Stimulated activated CD8-positive, alpha-beta memory T cell treated with anti-CD3 and anti-CD28 coated beads, Interleukin-4, amount 100 ng/mL, for 1 hour (primary cell): ENCODE measurements at places on chromosomes 16 and 17.
A peak's percentile ranks its signal among the peaks of the same experiment; 100 is the strongest.

DNA sequence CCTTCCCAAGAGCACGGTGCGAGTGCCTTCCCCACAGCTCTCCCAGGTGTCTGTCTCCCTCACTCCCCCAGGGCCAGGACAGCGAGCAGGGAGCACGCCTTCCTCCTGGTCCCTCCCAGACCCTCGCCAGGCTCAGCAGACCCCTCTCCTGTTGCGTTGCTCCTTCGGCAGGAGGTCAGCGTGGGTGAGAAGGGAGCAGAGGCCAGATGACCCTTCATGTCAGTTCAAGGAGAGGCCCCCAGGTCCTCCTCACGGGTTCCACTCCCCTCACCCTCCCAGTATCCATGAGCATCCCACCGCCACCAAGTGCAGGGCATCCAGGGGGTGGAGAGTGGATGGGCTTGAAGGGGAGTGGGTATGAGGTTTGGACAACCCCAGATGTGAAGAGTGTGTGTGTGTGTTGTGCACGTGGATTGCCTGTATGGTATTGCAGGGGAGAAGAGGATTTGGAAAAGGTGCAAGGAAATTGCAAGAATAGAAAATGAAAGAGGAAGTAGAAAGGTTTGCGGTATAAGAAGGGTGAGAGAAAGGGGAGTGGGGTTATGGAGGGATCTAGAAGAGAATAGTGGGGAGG lies 17.7 kb downstream of the SGCA start:
- DNase-seq: no peak

GRCh38 chr17:8121681-8122421 lies 2.1 kb downstream of the HES7 start:
- DNase-seq: no peak

- DNase-seq: no peak
Observed at GRCh38 chr16:87153326-87153725, 163.9 kb downstream of the C16orf95 start.

GRCh38 chr16:69784586-69784985 lies 22.5 kb downstream of the WWP2 start:
- no peak for DNase-seq

GRCh38 chr17:30549864-30550511 lies 72.8 kb downstream of the GOSR1 start:
- DNase-seq: no peak

- no peak for DNase-seq
Observed at GRCh38 chr17:5581655-5582054, 2.7 kb downstream of the NLRP1 start.

GRCh38 chr16:74451951-74452758 lies 30.9 kb upstream of the CLEC18B start:
- no peak for DNase-seq

DNA sequence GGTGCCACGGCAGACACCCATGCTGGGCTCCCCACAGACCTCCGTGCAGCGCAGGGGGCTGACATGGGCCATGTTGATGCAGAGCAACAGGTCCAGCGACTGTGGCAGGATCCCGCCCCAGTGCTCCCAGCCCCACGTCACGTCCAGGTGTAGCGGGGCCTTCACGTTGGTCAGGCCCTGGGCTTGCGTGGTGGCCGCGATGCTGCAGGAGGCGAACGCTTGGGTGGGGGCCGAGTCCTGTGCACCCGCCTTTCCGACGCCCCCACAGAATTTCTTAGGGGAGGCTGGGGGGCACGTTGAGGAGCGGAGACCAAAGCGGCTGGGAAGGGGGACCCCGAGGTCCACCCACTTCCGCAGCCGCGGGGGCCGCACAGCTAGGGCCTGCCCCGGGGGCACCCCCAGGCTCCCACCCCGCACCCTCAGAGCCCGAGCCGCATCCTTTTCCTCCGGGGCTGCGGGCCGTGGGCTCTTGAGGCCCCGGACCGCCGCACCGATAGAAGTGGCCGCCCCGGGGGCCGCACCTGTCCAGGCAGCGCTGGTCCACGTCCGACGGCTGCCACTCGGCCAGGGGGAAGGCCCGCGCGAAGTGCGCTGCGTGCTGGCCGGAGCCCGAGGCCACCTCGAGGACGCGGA lies 416 bp downstream of the METTL26 start:
- no peak for DNase-seq

DNA sequence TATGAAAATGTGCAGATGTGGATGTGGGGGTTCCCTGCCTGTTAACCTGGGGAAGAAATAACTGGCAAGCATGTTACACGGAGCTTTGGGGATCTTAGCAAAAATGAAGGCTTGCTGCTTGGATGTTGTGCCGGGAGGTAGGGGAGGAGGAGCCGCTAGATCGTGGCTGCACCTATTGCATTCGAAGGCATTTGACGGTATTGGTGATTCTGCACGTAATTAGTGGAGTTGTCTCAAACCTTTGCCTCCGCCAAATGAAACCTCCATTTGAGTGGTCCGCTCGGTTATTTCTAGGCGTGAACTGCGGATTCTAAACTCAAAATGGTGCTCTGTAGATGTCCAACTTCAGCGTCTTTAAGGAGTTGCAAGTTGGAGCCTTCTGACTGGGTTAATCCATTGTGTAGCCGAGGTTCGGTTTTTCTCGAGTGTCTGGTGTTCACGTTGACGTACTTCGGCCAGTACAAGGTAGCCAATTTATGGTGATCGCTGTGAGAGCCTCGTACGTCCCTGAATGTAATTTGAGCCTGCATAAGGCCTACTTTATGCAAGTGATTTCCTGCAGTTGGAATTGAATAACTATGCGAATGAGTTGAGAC lies 1.5 kb downstream of the TNRC6C start:
- no peak for DNase-seq

- peak; percentile 74 for DNase-seq
Observed at GRCh38 chr16:29807426-29808218, 1.3 kb downstream of the MAZ start.

GRCh38 chr17:81870981-81871386 lies at the start of gene ARHGDIA:
ARHGDIA (minus strand) TSS chr17:81871337; CDS start chr17:81869930, 1,407 bp downstream.
- DNase-seq: no peak

- peak; percentile 30 for DNase-seq
Observed at GRCh38 chr17:80866050-80866793, 125.4 kb upstream of the CHMP6 start.

DNA sequence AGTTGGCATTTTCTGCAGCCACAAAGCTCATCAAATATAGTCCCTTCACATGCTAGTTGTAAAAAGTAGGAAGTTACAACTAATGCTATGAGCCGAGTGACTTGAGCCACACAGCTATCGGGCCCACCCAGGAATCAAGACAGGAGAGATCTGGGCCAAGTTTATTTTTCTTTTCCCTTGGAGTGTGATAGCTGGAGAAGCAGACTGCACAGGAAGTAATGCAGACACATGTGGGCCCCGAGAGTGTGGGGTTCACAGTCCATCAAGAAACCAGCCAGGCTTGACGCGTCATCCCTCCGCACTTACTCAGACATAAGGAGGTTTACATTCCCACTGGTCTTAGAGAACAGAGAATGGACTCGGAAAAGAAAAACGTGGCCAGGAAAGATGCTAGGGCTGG lies 403.1 kb upstream of the CDH11 start:
- DNase-seq: no peak

DNA sequence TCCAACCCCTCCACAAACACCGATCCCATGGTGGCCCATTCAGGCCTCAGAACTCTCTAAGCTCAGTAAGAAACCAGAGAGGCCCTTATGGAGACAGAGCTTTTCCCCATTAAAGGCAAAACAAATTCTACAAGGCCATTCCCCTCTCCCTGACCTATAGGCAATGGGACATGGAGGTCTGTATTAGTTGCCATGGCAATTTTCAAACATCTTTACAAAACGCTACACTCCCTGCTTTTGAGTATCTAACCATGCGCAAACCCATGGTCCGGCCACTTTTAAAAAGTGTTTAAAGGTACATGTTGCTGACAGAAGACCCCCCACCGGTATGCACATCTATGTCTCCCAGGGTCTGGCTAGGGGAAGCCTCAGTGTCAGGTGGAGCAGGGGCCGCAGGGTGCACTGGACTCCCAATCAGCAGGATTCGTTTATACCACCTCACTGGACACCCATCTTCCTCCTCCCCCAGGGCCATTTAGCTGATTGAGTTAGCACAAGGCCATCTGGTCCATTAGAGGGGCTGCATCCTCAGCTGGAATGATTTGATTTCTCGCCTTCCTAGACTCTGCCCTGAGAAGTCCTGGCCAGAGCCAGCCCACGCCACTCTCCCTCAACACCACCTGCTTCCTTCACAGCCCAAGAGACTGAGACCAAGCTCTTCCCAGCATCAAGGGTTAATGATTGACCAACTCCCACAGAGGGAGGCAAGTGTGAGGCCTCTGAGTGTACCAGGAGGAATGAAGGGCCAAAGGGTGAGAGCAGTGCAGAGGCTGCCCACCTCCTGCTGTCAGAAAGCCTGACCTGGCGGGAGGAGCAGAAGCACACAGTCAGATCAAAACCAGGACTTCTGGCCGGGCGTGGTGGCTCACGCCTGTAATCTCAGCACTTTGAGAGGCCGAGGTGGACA lies 10.9 kb downstream of the ACLY start:
- no peak for DNase-seq

DNA sequence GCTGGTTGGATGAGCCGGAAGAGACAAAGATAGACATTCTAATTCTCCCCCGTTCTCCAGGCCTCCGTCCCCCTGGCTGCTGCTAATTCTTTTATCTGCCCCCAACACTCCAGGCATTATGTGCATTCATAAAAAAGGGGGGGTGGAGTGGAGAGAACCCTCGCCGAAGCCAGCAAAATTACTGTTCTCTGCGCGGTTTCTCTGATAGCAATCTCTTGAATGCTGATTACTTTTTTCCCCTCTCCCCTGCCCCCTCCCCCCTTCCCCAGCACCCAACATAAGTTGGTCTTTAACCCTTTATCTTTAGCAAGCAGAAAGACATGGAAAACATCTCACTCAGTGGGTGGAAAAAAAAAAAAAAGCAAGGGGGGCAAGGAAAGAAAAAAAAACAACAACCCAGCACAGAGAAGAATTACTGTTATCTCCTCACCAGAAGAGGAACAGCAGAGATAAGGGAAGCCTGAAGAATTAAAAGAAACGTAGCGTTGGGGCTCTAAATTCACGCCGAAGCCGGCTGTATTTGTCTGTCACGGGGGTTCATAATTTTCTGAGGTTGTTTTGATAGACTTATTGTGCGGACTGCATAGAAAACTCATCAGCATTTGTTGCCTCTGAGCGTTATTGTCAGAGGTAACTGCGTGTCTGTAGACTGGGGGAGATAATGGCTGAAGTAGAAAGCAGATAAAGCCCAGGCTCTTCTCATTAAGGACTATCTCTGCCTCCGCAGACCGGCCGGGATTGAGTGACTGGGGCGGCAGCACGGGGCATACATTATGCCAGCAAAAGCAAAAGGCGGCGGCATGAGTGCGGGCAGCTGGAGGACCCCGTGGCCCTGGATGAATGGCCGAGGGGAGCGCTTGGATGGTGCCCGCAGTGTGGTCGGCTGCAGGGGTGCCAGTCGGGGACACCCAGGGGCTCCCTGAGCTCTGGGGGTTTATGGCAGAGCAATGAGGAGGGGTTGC lies 126.9 kb downstream of the MRM1 start:
- DNase-seq: no peak

DNA sequence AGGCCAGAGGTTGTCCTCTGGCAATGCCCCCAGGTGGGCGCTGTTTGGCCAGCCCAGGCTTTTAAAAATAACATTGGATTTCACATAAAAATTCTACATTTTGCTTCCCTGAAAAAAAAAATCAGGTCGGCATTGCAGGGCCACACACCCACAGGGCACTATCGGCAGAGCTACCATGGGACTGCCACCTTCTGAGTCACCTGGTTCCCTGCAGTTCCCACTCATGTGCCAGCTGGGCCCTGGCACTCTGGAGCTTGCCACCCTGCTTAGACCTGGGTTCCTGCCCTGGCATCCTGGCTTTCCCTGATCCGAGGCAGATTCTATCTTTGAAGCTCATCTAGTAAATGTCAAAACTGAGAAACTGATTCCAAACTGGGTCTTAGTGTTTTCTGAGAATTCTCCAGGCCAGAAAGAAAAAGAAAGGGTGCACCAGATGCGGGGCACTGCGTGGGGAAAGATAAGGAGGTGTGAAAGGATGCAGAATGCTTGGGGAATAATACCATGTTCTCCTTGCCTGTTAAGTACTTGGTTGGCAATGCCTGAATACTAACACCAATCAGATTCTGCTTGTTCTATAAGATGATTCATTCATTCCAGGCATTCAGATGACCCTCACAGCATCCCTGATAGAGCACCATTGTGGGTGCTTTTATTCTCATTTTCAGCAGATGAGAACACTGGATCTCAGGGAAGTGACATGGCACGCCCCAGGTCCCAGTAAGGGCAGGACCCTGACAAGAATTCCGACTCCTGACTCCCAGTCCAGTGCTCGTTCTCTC lies 51.8 kb downstream of the RAI1 start:
- no peak for DNase-seq

- DNase-seq: no peak
Observed at GRCh38 chr16:73710526-73710925, 586.1 kb upstream of the PSMD7 start.

GRCh38 chr16:1094124-1094479 lies 1.9 kb downstream of the C1QTNF8 start:
- no peak for DNase-seq

DNA sequence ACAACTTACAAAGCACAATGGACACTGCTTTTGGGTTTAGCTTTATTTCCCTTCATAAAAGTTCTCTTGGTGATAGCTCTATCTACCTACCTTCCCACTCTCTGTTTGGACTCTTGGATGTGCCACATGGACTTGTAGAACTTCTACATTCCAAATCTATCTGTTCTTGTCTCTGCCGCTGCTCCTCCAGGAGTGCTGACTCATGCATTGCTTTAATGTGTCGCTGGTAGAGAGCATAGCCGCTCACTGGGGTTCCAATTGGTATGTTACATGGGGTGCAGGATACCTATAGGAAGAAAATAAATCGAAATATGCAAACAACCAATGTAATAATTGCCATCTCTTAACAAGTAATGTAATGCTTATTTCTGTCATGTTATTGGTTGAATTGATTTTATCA lies 92.1 kb downstream of the TTC19 start:
- DNase-seq: no peak

DNA sequence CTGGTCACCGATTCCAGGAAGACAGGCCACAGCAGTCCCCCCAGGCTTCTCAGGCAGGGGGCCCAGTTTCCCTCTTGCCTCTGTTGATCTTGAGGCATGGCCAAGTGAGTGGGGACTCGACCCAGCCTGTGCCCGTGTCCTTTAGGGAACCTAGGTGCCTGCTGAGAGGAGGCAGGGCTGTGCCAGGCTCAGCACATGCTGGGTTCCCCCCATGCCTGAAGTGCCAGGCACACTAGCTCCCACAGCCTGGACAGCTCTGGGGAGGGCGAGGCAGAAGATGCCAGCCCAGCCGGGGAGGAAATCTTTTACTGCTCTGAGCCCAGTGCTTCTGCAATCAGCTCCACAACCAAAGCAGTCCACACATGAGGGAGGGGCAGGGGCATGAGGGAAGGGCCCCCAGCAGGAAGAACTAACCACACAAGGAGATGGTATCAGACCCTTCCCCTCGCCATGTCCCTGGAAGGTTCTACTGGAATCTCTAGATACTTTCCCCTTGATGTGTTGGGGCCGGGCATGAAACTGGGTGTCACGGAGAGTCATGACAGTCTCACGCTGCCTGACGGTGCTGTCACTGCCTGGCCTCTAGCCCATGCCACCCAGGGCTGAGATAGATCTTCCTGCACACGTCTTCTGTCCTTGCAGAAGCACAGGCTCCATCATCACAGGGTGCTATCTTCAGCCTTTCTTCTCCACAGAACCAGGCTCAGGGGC lies 25.5 kb downstream of the MYO18A start:
- DNase-seq: no peak
